Airway epithelial cell (primary cell): ENCODE measurements at places on chromosomes 12 and 14. TPM values are rescaled to one million over a fixed set of nuclear protein-coding genes. Genes with fewer than 3 reads are reported as not detected.

GARIN6 gene
- total RNA-seq, result not detected in 2 replicates

CMKLR1 gene
- total RNA-seq, result not detected in 2 replicates

SLC7A8 gene
- 12.0 and 19.0 TPM in 2 replicates for total RNA-seq

TCL1B gene
- not detected in 2 replicates for total RNA-seq

KERA gene
- not detected in 2 replicates for total RNA-seq
